Body of pancreas (tissue), 4 donors: ENCODE measurements at places on chromosomes 1 and 21. TPM values are rescaled to one million over a fixed set of nuclear protein-coding genes. Genes with fewer than 3 reads are reported as not detected.
A peak's percentile ranks its signal among the peaks of the same experiment; 100 is the strongest.

Gene REN
- total RNA-seq, result not detected

Gene PDE9A
- 5.2 TPM for total RNA-seq

Gene ALX3
- not detected for total RNA-seq

DNA sequence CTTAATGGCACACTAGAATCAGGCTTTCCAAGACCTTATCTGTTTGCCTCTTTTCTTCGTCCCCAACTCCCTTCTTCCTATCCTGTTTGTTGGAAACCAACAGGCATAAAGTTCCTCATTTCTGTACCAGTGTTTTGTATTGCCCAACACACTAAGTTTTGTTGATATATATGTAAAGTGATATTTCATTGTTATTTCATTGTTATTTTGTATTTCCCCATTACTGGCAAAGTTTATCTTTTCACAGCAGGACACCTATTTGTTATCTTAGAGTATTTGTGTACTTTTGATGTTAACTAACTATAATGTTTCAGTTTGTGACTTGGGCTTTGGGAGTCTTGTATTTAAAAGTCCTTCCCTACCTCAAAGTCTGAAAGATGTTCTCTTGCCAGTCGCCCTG, 27.1 kb downstream of the FAM20B start:
- DNase-seq, result no peak

- DNase-seq, result peak; percentile 62
Observed at GRCh38 chr1:117573386-117574023, 32.3 kb upstream of the TENT5C start.

DNA sequence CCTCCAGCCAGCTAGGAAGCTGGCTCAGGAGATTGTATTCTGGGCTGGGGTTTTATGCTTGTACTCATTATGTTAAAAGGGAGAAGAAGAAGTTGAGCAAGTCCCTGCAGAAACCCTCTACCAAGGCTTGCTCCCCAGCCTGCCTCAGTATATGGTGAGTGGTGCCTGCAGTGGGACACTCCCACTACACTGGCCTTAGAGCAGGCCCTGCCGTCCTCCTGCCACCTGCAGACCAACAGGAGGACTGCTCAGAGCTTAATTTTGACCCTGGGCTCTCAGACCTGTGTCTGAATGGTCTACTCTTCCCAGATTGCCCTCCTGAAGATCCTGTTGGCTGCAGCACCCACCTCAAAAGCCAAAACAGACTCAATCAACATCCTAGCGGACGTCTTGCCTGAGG, 13.0 kb downstream of the STRIP1 start:
- no peak for DNase-seq

DNA sequence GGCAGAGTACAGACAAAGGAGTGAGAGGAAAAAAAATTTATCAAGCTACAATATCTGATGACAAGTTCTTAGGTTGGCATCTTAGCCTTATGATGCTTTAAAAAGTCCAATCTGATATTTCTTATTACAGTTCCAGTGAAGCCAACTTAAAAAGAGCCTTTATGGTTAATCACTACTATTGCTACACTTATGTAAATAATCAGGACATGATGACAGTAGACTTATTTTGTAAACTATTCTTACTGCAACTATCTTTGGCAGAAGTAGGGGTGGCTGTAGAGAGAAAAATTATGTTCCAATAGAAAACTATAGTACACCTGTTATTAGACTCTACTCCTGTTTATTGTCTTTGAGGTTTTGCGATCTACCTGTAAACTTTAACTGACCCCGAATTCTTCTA, 25.8 kb upstream of the NUF2 start:
- DNase-seq, result no peak

GRCh38 chr1:44405031-44405797, at the start of gene RNF220:
TSS of gene RNF220 (plus strand) at chr1:44405255.
- peak; percentile 42 for DNase-seq

DNA sequence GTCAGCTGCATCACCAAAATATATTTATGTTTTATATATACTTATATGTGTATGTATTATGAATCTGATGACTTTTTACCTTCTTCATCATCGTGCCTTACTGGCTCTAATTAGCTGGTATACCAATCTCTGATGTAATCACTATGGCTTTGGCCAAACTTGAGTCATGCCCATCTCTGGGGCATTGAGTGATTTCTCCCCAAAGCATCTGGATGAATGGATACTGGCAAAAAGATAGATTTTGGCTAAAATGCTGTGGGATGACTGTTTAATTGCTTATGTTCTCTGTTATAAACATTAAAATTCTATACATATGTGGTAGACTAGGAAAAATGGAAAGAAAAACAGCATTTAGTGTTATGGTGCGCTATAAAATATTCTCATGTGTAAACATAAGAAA, 19.6 kb downstream of the CDKN2C start:
- DNase-seq, result no peak

DNA sequence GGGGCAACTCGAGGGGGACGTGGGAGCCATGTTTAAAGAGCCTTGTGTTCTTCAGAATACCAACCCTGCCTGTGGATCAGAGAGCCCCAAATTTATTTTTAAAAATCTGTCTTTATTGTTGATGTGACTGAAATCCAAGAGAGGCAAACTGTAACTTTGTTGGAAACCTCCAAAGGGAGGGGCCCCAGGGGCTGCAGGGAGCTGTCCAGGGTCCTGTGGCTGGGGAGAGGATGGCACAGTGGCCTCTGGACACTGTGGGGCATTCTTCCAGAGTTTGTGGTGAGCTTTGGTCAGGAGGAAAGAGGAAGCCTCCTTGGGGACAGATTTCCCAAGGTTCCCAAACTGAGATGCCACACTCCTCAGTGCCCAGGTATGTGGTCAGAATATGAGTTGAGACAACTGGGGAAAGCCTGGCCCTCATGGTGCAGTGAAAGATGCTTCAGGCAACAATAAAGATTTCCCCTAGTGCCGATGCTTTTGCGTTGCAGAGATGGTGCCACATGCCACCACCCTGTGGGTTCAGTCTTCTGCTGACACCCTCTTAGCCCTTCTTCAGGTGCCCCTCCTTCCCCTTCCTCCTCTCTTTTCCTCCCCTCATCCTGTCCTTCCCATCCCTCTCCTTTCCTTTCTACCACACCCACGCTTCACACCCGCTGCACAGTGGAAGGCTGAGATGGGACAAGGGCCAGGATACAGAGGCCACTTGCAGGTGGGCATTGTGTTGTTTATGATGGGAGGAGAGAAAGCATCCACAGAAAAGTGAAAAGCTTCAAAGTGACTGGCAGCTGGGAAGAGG, 122.1 kb downstream of the UCK2 start:
- no peak for DNase-seq

- no peak for DNase-seq
Observed at GRCh38 chr1:25519624-25520023, 23.8 kb upstream of the LDLRAP1 start.

- no peak for DNase-seq
Observed at GRCh38 chr1:230153641-230154296, 86.7 kb downstream of the GALNT2 start.

DNA sequence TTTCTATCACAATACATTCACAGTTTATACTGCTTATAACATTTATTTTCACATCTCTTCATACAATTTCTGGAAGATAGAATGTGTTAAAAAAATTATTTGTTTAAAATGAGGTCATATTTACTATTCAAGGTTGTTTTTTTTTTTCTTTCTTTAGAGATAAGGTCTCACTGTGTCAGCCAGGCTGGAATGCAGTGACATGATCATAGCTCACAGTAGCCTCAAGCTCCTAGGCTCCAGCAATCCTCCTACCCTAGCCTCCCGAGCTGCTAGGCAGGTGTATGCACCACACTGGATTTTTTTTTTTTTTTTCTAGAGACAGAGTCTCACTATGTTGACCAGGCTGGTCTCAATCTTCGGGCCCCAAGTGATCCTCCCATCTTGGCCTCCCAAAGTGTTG, 19.0 kb upstream of the RNF11 start:
- peak; percentile 61 for DNase-seq

DNA sequence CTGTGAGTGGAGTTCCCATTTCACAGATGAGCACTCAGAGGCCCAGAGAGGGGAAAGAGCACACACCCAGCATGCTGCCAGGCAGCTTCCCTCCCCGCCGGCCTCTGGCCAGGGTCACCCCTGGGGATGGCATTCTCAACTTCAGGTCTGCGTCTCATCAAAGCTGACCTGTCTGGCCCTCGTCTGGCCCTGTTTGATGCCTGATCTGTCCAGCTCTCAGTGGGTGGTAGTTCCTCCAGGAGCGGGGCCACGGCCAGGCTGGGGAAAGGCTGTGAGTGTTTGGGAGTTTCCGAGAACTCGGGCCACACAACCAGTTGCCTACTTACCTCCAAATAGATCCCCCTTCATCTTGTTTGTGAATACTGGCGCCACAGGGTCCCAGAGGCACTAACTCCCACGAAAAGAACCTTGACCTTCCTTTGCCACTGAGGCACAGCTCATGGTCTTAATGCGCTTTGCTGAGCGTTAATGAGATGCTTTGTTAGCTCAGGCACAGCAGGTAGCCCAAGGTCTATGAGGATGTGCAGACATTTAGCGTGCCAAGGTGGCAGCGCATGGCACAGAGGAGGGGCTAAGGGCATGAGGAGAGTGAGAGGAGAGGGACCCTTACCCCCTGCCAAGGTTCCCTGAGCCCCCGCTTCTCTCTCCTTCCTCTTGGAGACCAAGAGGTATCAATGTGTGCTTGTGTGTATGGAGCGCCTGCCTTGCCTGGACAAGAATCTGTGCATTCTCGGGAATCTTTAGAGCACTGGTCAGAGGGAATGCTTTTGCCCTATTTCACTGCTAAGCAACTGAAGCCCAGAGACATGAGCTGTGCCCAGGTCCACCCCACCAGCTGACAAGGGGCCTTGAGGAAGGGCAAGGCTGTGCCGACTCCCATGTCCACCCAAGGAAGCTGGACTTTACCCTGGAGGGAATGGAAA, 61.2 kb downstream of the DISP3 start:
- DNase-seq, result no peak

DNA sequence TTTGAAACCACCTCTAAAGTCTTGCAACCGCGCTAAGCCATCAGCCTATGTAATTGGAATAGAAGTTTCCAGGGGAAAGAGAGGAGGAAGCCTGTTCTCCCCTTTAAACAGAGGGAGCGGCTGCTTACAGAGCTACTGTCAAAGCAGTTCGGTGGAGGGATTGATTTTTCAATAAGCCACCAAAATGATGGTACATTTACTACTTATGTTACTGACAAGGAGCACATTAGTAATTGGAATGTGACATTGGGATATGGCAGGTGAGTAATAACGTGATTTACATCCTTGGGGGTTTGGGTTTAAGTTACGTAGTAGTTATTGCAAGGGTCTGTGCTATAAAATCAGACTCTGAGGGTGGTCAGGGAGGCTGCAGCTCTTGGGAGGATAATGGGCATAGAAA, 257.3 kb downstream of the KAZN start:
- DNase-seq, result no peak
